ENCODE measurements at places on chromosomes 2 and 18. TPM values are rescaled to one million over a fixed set of nuclear protein-coding genes. Genes with fewer than 3 reads are reported as not detected.

The ONECUT2 gene
- under 0.01 TPM for total RNA-seq

The SERPINB7 gene
- total RNA-seq, result 116 TPM

The KLF7 gene
- total RNA-seq, result 29.0 TPM

The MARCHF4 gene
- under 0.01 TPM for total RNA-seq

The CHAC2 gene
- 11.3 TPM for total RNA-seq

The ADRA2B gene
- total RNA-seq, result under 0.01 TPM

The TSPYL6 gene
- total RNA-seq, result not detected

The KLHL30 gene
- 0.34 TPM for total RNA-seq

The UGT1A4 gene
- total RNA-seq, result 1.8 TPM

The RPS27A gene
- 1,143 TPM for total RNA-seq

The NCKAP5 gene
- total RNA-seq, result 5.2 TPM

The PXDN gene
- 109 TPM for total RNA-seq

The ANKRD30BL gene
- total RNA-seq, result not detected

The RNF125 gene
- total RNA-seq, result 1.7 TPM

The SCYGR4 gene
- not detected for total RNA-seq

The CFAP65 gene
- not detected for total RNA-seq

The REG1B gene
- not detected for total RNA-seq

The CAPN14 gene
- 1.4 TPM for total RNA-seq

The ALPP gene
- total RNA-seq, result not detected

The FHOD3 gene
- total RNA-seq, result 9.2 TPM
